ENCODE measurements at places on chromosomes 12 and 14.
A peak's percentile ranks its signal among the peaks of the same experiment; 100 is the strongest.

DNA sequence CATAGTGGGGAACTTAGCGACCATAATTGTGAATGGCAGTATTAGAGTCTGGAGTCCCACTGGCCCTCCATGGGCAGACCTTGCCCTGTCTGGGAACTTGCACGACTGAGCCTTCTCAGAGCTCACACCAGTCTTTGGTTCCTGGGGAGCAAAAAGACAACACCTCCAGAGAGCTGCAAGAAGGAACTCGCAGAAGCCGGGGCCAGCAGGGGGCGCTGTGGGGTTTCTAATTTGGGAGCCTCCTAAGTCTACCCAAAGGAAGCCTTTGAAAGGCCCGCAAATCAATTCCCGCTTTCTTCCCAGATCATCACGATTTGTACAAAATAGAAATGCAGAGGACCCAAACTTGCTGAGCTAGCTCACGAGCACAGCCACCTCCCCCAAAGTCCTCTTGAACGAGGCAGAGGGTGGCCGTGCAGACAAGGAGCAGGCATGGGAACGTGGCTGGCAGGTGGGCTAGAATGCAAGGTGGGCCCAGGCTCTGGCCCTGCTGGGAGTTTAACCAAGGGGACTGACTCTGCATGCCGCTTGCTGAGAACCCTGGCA is 46.3 kb upstream of the FBXO21 start:
- DNase-seq, result peak; percentile 42

GRCh38 chr12:102766961-102767360 is 150.1 kb downstream of the PAH start:
- DNase-seq, result no peak

- DNase-seq, result no peak
Measured at GRCh38 chr14:93952829-93953228, 23.5 kb downstream of the ASB2 start.

- DNase-seq, result no peak
Measured at GRCh38 chr14:37586797-37587130, 8.3 kb downstream of the FOXA1 start.

DNA sequence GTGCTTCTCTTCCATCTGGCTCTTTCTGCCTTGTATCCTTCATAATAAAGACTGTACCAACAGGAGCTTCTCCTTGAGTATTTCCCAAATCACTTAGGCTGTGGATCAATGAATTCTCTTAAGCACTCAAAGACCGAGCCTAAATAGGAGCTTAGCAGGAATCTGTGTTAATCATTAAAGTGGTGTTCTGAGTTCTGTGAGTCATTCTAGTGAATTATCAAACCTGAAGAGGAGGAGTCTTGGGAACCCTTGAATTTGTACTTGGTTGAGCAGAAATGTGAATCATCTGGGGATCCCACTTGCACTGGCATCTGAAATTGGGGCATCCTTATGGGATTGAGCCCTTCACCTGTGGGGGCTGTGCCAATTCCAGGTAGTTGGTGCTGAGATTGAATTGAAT is 946.2 kb downstream of the BCL11B start:
- no peak for DNase-seq

DNA sequence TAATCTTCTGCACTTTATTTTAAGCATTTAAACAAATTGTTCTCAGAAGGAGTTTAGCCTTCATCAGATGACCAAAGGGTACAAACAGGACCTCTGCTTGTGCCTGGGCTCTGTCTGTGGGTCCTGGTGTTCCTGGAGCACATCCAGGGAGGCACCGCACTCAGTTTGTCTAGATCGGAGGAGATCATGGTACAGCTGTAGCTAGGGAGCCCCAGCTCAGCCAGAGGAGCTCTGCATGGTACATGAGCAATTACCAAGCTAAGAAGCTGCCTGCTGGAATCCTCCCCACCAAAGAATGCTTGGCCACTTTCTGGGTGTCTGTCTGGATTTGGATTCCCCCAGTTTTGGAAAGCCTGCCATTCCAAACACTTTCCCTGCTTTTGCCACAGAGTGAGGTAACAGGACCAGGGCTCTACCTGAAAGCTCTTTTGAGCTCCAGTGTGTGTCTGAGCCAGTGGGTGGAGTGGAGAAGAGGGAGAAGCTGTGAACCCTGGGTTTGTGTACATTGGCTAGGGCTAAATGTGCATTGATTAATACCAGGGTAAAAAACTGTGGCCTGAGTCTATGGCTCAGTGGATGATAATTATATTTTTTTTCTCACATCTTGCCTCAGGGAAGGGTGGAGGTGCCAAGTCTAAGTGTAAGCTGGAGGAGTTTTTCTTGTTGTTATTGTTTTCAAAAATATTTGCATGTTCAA is 163.7 kb upstream of the IGF1 start:
- DNase-seq, result no peak

DNA sequence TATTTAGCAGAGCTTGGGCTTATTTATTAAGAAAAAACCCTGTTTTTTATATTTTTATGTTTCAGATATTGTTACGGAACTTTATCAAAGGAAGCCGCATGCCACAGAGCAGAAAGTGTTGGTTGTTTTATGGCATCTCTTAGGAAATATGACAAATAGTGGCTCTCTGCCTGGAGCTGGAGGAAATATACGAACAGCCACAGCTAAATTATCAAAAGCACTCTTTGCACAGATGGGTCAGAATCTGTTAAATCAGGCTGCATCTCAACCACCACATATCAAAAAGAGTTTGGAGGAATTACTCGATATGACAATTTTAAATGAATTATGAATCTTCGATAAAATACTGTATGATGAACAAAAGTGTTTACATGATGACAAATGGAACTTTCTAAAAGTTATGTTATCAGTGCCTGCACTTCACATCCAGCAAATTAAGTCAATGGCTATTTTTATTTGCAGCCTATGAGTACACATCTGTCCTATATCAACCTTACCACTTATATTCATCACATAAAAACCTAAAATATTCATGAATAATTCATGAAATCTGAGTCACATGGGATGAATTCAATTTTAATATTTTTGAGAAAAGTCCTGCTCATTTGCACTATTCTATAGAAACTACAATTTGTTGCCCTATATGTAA is 10.6 kb upstream of the PRPF39 start:
- DNase-seq, result no peak

GRCh38 chr12:109625749-109626377 is 52.3 kb downstream of the MVK start:
- no peak for DNase-seq

- no peak for DNase-seq
Measured at GRCh38 chr14:75453817-75454434, 26.1 kb downstream of the JDP2 start.

DNA sequence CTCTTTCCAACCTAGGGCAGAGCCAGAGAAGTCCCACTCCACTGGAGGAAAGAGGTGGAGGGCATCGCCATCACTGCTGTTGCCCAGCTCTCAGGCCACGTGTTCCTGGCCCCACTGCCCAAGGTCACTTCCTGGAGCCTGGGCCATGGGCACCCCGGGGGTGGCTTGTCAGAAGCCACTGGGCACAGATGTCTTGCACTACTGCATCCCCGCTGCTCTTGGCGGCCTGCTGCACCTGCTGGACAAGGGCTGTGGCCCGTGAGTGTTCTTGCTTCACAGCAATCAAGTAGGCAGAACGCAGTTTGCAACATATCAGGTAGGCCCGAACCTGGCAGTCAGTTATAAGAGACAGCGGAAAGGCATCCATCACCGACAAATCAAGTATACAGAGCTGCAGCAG is 46.6 kb downstream of the RDH12 start:
- no peak for DNase-seq

- no peak for DNase-seq
Measured at GRCh38 chr12:69059465-69060457, 126.8 kb upstream of the CPM start.

GRCh38 chr12:100268835-100269564 is 2.0 kb downstream of the SCYL2 start:
- DNase-seq, result no peak

DNA sequence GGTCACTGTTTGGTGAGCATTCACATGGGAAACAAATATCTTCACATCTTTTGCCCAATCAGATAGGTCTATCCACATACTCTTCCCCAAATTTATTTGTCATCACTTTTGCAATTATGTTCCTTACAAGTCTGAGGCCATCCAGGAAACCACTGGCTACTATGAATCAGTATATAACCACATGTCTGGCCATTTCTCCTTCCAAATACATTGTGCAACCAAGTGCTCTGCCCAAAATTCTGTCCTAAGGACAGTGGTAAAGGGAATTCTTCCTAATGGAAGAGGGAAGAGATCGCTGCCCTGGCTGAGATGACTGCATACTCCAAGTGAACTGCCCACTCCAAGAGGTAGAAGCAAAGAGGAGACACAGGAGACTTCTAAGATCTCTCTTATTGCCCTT is 148.9 kb upstream of the MAX start:
- DNase-seq, result no peak

GRCh38 chr14:101719708-101720107 is 41.8 kb upstream of the PPP2R5C start:
- no peak for DNase-seq

- no peak for DNase-seq
Measured at GRCh38 chr12:122393817-122394216, 28.7 kb downstream of the CLIP1 start.

GRCh38 chr12:52813885-52814709 is at the start of gene KRT4:
Gene KRT4, minus strand, starts transcription at chr12:52814116. Its CDS starts 58 bp downstream, at chr12:52814058.
- no peak for DNase-seq

DNA sequence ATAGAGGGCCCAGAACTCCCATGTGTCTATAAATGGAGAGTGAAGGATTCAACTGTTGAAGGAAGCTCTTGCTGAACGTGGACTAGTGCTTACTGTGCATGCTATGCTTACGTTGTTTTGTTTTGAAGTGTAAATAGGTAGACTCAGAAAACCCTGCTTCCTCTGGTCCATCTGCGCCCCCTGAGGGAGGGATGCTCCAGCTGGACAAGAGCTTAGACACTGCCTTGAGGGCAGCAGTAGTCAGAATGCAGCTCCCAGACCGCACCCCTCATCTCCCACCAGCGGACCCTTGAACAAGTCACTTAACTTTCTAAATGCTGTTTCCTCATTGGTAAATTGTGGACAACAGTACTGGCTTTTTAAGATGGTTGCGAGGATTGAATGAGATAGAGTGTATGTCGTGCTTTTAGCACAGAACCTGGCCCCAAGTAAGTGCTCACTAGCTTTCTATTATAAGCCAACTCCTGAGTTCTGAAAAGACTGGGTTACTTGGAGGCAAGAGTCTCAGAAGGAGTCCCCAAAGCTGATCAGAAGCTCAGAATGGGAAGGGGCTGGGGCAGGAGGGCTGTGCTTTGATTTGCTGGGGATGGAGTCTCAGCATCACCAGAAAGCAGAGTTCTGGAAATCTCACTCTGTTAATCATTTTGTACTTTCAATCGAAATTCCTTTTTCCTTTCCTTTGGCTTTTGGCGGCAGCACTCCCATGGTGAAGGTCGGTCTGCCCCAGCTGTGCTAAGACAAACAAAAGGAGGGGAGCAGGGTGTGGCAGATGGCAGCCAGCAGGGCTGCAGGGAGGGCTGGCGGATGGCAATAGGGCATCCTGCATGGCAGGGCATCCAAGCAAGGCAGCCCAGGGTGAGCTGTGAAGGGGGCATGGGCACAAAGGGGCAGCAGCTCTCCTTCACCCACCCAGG is 15.6 kb downstream of the AGAP2 start:
- DNase-seq, result no peak
